Fibroblast of skin of scalp (primary cell): ENCODE measurements at places on chromosomes 3 and 15.

DNA sequence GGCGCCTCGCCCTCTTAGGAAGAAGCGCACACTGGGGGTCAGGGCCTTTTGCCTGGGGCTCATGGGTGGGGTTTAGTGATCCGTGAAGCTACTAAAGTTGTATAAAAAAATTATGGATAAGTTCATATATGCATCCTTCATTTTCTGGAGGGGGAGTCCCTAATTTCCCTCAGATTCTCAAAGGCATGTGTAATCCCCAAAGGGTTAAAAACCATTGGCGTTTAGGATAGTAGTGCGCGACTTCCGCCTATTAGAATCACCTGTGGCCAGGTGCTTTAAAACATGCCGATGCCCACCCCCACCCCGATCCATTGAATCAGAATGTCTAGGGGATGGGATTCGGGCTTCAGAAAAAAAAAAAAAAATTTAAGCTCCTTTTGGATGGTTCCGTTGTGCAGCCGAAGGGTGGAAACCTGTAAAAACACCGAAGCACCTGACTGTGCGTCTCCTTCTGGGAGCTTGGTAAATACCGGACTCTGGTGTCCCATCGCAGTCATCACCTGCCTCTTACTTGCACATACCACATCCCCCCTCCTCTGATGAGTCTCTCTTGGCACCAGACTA is 570 bp downstream of the APH1B start:
- DNase-seq: no peak

DNA sequence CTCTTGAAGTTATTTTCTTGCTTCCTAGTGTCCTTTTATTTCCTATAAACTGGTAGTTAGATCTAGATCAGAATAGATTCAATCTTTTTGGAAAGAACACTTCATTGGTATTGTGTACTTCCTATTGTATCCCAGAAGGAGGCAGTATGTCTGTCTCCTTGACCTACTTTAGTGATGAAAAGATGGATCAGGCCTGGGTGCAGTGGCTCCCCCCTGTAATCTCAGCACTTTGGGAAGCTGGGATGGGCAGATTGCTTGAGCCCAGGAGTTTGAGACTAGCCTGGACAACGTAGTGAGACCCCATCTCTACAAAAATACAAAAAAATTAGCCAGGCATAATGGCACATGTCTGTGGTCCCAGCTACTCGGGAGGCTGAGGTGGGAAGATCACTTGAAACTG is 12.0 kb downstream of the BSN start:
- DNase-seq: peak; percentile 18

DNA sequence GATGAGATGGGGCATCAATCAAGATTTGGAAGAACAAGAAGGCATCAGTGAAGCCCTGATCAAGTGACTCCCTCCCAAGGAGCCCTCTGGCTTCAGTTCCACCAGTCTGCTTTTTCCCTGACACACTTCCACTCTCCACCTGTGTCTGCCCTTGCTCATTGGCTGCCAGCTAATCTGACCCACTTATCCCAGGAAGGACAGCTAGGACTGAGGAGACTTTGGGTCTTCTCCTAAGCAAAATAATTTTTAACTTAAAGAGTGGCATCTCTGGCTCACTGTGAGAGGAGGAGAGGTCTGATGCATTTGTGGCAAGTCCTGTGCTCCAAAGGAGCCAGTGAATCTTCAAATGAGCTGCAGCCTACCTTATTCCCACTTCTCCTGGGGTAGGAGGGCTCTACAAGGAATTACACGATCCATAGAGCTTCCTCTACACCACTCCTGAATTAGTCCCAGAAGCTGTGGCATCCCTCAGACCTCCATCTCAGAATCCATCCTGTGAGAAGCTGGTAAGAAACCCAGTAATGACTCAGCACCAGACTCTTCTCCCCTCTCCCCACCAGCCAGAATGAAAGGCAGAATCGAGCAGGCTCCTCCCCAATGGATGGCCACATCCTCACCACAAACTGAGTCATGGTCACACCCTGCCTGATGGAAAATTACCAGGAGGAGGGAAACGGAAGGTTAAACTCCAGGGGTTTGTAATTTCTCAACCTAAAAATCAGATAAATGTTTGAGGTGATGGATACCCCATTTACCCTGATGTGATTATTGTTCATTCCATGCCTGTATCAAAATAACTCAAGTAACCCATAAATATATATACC is 6.3 kb upstream of the PKM start:
- DNase-seq: peak; percentile 98

- peak; percentile 72 for DNase-seq
Observed at GRCh38 chr15:66931768-66932633, 133.4 kb upstream of the SMAD3 start.

DNA sequence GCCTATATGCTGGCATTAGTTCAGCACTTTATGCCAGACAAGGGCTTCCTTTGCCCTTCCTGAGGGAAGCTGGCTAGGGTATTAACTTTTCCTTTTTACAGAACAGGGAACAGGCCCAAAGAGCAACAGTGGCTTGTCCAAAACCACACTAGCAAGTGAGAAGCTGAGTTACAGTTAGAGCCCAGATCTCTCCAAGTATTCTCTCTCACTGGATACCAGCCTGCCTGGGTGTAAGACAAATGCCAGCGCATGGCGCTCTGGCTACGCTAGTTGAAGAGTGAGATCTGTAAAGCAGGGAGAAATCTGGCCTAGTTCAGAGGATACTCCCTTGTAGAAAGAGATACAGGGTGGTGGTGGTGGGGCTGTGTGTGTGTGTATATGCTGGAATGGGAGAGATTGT is 38.4 kb downstream of the RAB11A start:
- DNase-seq: no peak

GRCh38 chr15:98493966-98494511 is 154.3 kb upstream of the IGF1R start:
- DNase-seq: no peak

- DNase-seq: peak; percentile 60
Observed at GRCh38 chr3:159586571-159587202, 401.9 kb upstream of the IL12A start.

DNA sequence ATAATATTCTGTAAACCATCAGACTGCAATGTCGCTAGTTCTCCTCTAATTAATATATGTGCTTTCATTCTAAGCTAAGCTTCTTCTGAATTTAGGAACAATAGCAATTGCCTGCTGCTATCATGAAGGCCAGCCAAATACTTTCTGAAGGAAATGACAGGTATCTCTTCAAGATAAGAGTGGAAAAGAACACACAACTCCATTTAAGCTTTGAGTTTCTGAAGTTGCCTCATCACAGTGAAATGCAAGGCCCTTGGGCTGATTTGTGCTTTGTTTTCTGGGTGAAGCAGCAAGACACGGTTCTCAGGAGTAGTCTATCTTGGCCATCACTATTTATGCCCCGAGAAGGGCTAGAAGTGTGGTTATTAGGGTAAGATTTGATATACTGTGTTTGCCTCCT is 6.2 kb downstream of the SLC7A14 start:
- no peak for DNase-seq

GRCh38 chr3:155079746-155080487 is at the start of gene MME:
TSS of gene MME (plus strand) at chr3:155080319. CDS start at chr3:155084168, 3,849 bp downstream.
- DNase-seq: peak; percentile 70

- DNase-seq: peak; percentile 21
Observed at GRCh38 chr3:105829871-105830622, 38.8 kb downstream of the CBLB start.

- DNase-seq: peak; percentile 89
Observed at GRCh38 chr3:160169139-160169976, 55.9 kb upstream of the C3orf80 start.

GRCh38 chr3:115862849-115863248 is 239.5 kb downstream of the GAP43 start:
- no peak for DNase-seq

- DNase-seq: peak; percentile 93
Observed at GRCh38 chr15:93072011-93072410, 17.0 kb downstream of the RGMA start.

DNA sequence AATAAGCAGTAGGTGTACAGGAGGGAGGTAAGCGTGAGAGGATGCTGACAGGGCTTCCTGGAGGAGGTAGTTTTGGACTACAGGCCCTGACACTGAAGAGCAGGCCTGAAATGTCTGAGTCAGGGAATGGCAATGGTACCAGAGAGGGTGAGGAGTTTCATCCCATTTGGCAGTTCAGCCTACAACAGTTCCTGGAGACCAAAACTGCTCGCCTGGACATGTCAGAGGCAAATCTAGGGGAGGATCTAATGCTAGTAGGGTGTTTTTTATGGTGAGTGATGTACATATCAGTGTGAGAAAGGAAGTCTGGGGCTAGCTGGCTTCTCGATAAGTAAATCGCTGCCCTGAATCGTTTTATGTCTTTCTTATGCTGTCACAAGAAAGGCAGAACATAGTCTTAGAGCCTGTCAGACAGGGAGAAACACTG is 13.8 kb upstream of the TNFSF10 start:
- DNase-seq: no peak

DNA sequence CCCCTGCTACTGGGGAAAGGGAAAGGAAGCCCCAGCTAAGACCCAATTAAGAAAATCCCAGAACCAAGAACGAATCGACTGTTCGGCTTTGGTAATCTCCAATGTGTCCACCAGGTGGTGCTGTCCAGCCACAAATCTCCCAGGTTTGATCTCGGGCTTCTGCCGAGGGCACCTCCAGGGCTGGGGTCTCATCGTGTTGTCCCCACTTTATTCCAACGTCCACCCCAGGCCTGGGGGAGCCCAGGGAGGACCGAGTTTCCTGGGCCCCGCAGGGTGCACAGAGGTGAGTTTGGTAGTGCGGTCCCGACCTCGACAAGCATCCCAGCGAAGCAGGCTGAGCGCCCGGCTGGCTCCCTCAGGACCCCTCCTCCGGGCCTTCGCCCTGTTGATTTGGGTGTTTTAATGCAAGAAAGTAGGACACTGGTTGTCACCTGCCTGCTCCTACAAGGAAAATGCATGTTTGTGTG is 185.1 kb downstream of the GOLGA6L6 start:
- no peak for DNase-seq

DNA sequence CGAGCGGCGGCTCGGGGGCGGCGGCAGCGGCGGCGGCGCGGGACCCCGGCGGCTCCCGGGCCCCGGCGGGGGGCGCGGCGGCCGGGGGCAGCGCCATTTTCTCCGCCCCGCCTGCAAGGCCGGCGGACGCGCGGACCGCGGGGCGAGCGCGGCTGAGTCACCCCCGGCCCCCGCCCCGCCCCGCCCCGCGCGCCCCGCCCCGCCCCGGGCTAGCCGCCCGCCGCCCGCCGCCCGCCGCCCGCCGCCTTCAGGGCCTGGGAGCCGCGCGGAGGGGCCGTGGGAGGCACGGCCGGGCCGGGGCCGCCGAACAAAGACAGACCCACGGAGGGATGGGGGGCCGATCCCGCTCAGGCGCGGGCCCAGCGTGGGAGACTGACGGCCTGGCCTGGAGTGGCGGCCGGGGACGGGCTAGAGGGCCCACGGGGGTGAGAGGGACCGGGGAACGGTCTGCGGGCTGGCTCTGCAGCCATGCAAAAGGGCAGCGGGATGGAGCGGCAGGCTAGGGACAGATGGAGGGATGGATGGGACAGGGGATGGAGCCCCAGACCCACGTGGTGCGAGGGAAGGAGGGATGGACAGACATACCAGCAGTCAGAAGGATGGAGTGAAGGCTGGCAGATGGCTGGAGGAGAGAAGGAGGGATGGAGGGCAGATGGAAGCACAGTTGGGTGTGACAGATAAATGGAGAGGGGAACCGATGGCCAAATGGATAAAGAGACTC is at the start of gene EIF4E3:
Gene EIF4E3 (minus strand): TSS at position 132 of the 721 bp plus-strand sequence. CDS start 35 bp downstream, at position 97.
- peak; percentile 45 for DNase-seq

- no peak for DNase-seq
Observed at GRCh38 chr15:36755341-36756000, 176.0 kb downstream of the CDIN1 start.

GRCh38 chr15:76328958-76329357 is 7.6 kb upstream of the ISL2 start:
- no peak for DNase-seq

- peak; percentile 38 for DNase-seq
Observed at GRCh38 chr3:111801693-111802092, 57.4 kb upstream of the PHLDB2 start.

- DNase-seq: peak; percentile 71
Observed at GRCh38 chr3:66592927-66593625, 92.3 kb upstream of the LRIG1 start.

DNA sequence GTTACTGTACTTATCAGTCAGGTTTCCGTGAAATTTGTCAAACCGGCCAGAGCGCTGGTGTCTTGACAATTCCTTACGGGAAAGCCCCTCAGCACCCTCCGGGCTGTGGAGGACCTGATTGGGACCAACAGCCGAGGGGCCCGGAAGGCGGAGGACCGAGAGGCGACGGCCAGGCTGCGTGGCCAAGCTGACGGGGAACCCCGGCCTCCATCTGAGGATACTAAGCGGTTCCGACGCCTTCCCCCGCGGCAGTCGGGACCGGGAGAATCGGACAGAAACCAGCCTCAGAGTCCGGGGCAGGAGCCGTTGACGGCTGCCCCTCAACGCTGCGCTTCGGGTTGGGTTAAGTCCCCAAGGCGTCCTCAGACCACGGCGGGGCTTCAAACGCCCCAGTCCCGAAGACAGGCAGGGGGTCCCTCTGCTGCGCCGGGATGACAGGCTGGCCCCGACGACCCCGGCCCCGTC is 499 bp downstream of the ALDH1A2 start:
- DNase-seq: no peak

DNA sequence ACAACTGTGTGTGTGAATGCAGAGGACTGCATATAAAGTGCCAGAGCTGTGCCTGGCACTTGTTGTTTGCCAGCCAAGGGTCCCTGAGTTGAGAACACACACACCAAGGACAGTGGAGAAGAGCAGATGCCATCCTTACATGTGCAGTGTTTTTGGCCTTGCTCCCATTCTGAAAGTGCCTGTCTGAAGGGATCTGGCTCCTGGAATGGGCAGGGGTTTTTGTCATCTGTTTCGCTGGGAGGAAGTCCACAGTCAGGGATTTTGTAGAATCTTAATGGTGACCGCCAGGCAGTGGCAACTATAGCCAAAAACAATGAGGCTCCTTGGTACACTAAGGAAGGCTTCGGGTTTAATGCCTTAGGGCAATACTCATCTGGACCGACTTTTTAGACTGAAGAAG is 63.7 kb downstream of the DUT start:
- no peak for DNase-seq

- peak; percentile 78 for DNase-seq
Observed at GRCh38 chr15:48674876-48675275, 29.4 kb upstream of the FBN1 start.

GRCh38 chr3:154275965-154276364 is 48.3 kb downstream of the DHX36 start:
- no peak for DNase-seq

DNA sequence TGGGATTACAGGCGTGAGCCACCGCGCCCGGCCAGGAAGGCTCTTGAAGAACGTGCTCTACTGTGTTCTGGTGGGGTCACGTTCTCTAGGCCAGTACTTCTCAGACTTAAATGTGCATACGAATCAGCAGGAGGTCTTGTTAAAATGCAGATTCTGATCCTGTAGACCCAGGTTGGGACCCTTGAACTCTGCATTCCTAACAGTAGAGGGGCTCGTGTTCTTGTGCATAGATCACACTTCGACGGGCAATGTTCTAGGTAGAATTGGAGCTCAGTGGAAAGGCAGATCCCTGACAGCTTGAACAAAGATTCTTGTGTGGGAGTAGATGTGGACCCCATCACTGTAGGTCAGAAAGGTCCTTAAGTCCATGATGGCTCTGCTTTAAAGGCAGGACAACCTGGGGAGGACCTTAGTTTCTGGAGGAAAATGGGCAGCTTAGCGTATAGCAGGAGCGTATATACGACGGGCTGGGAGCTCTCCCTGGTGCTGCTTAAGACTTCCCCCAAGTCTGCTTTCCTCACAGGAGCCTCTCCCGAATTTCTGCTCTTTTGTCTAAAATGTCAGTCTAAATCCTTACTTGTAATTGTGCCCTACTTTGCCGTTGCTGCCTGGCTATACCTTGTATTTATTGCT is 16.9 kb upstream of the FAM81A start:
- DNase-seq: peak; percentile 45
